WTC11 (cell line): ENCODE measurements at places on chromosomes 11 and 22.

DNA sequence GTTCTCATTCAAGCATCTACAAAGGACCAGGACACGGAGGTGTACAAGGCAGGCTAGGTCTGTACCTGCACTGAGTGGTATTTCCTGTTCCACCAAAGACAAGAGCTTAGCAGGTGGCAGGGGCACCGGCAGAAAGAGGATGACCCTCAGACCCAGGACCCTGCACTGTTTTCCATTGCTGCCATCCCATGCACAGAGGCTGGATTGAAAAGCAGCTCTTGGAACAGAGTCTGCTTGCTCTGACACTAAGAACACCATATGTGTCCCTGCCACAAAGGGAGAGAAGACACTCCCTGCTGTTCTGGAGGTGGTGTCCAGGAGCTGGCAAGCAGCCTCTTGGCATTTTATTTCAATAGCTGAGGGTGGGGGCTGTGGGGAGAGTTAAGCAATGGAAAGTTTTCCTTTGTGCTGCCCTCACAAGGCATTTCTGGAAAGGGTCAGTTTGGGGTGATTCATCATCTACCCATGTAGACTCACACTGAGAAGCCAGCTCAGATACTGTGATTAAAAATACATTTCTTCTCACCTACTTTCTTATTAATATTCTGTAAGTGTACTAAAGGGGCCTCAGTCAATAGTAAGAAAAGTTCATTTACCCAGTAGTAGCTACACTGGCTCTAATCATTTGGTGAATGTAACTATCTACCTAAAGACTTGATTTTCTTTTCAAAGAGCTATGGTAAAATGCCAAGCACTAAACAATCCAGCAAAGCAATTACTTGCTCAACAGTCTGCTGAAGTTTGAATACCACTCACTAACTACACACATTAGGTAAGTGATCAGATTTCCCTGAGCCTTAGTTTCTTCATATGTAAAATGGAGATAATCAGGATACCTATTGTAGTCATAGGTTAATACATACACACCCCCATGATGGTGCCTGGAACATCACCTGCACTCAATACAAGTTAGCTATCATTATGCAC lies 55.2 kb downstream of the SLC1A2 start:
- DNase-seq: no peak

DNA sequence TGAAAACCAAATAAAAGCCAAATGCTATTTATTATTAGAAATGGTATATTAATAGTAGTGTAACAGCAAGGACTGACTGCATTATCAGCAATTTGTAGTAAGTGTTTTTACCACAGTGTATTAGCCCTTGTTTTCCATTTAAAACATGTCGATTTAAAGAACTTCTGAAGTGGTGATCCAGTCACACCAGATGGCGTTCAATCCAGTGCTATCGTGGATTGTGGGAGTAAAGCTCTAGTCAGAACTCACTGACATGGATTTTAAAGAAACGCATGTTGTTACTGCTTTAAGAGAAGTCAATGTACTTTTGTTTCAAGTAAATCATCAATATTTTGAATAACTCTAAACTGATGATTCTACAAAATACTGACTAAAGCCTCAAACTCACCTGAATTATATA lies 51.1 kb downstream of the LARGE2 start:
- no peak for DNase-seq

DNA sequence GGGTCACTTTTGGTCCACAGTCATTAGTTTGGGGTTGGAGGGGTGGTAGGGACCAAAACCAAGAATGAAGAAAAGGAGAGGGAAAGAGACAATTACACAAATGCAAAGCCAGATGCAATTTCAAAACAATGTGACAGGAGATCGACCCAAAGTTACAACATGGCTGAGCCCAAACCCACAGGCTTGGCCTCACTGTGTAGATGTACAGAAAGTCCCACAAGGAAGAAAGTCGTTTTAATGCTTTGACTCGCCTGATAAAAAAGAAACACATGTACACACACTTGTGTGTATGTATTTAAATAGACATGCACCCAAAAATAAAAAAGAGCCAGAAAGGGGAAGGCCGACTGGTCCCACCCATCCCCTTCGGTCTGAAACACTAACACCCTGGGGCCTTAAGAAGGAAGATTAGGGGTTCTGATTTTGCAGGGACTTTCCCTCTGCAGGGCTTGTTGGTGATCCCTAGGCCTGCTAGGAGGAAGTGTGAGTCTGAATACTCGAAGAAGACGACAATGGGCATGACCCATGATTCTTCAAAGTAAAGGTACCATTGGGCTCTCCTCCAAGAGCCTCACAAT lies 104.1 kb downstream of the ETS1 start:
- no peak for DNase-seq

DNA sequence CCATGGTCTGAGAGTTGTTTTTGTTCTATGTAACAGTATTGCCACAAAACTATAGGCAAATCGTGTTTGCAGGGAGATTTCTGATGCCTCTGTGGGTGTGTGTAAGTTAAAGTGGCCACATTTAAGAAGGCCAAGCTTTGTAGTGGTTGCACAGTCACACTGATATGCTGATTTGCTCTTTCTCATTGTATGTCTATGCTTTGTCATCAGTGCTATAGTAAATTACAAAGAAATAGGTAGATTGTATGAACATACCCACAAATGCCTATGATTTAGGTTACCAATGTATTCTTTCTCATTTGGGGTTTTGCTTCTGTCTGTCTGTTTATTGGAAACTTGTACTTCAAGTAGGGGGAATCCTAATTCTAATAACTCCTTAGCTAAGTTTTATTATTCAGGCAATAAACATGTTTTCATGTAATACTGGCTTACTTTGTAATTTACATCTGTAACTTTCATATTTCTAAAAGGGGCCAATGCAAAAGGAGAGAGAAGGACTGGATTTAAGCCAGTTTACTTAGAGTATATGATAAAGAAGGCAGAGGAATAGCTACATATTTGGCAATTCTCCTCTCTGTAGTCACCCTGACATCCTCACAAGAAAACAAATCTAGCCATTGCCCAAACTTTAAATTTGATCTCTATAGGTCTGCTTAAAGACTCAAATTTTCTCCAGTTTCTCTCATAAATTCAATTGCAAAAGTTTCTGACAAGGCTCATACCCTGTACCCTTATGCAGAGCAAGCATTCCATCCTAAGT lies 2.0 kb downstream of the FIBIN start:
- DNase-seq: no peak

DNA sequence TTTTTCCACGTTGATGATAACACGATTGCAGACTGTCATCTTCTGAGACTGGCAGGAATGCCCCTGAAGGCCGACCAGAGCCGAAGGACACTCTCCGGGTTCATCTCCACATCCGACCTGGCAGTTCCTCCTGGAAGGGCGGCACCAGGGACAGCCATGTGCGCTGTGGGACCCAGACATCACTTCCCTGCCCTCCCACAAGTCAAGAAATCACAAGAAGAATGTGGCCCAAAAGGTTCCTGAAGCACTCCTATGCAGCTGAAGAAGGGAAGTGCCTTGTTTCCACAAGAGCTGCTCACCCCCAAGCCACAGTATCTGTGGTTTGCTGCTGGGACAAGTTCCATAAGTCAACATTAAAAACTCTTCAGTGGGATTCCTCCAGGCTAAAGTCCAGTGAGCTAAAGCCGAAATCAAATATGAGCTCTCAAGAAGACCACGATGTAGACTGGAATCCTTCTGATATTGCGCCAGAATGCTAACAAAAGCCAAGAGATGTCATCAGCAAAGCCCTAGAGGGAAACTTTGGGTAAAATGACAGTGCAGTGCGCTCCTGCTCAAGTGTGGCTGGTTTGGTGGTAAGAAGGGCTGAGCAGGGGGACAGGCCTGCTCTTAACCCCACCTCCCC lies 21.2 kb downstream of the PACSIN2 start:
- DNase-seq: no peak

DNA sequence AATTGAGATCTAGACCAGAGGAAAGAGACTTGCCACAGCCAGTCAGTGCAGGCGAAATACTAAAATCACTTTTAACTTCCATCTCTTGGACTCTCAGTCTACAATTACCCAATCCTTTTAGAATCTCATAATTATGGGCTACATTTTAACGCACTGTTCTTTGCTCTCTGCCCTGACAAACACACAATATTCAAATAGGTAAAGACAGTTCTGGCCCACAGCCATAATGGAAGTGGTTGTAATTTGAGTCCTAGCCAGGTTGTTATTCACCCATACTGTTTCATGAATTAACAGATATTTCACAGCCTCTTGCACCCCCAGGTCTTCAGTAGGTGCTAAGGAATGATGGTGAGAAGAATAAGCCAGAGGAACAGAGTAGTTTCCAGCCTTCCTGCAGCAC lies 830 bp downstream of the C11orf97 start:
- DNase-seq: no peak

DNA sequence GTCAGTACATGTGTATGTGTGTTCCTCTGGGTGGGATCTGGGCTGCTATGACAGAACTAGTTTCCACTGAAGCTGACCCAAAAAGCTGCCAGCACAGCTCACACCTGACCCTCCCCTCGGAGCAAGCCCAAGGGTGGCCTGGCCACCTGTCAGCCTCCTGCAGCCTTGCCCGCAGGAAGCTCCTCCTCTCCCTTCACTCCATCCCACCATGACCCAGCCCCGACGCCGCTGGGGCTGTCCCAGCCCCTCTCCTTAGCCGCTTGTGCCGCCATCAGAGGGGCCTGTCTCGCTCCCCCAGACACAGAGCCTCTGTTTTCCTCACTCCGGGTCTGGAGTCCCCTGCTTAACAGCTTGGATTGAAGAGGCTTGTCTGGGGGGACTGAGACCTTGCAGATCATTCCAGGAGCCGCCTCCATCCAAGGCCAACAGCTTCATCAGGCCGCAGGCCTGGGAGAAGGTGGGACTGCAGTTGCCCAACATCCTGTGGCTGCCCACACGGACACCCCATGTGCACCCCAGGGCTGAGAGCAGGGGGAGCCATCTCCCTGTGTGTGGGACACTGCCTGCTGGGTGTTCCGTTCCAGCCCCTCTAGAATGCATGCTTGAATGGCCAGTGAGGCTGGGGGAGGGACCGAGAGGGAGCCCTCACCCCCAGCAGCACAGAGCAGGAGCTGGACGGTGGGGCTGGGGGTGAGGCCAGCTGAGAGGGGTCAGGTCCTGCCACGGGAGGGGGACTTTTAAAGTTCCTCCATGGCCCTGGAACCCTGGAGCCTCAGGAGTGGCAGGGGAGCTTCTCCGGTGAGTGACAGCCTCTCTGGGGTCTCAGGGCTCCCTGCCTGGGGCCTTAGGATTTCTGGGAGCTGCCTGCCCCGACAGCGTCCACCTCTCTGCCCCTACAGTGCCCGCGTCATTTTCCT lies 696 bp downstream of the MRGPRF start:
- no peak for DNase-seq

DNA sequence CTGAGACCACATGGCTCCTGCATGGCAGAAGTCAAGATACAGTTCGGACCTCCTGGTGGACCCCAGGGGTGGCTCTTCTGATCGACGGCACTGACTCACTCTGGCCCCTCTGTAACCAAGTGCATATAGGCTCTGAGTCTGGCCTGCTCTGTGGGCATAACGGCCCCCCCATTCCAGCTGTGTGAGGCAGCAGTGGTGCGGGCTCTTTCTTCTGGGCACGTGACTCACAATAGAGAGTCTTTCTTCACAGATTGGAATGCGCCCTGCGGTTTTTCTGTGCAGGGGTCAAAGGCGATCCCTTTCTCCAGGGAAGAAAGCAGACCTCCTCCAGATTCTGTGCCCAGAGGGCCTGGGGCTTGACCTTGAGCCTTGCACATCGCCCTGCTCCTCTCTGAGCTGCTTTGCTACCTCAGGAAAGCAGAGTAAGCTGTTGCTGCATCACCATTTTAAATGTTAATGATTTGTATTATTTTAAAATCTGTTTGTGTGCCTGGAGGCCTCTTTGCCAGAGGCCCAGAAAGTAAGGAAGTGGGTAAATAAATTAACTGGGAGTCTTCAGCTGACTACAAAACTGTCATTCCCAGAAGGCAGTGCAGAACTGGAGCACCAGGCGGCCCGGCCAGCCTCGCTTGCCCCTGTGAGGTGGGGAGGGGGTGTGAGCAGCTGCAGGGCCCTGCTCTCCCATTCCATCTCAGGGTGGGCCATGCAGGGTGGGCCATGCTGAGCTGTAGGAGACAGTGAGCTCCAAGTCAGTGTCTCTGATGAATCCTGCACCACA lies 199.0 kb downstream of the GRIK4 start:
- DNase-seq: peak; percentile 60

DNA sequence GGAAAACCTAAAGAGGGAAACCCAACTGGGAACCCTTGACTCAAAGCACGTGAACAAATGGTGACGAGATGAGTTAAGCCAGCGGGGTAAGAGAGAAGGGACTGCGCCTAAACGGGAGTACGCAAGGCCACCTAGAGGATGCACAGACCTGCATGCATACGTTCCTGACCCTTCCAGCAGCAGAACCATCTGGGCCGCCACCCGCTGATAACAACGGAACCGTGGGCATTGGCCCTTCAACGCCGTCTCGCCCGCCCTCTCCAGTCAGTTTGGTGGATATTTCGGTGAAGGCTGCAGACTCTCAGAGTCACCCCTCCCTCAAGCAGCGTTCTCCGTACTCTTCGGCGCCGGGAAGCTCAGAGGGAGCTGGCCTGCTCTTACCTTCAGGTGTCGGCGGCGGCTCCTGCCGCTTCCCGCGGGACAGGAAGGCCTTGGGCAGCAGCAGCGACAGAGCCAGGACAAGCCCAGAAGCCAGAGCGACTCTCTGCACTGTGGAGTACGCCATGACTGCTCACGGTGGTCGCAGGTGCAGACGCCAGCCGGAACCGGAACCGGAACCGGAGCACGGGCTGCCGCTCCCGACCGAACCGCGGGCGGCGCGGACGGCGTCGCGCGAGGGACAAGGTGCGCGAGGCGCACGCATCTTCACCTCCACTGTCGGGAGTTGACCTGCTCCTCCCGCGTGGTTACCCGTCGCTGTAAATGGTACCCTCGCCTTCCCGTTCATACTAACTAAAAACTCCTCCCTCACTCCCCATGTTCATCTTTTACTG lies at the start of gene RIC3:
Gene RIC3, minus strand, starts transcription at position 541 of the 773 bp plus-strand sequence. Its CDS starts 36 bp downstream, at position 505.
- DNase-seq: peak; percentile 61

- no peak for DNase-seq
Measured at GRCh38 chr11:2221591-2221990, 48.8 kb downstream of the ASCL2 start.

- no peak for DNase-seq
Measured at GRCh38 chr11:110654456-110654855, 57.8 kb downstream of the ARHGAP20 start.

DNA sequence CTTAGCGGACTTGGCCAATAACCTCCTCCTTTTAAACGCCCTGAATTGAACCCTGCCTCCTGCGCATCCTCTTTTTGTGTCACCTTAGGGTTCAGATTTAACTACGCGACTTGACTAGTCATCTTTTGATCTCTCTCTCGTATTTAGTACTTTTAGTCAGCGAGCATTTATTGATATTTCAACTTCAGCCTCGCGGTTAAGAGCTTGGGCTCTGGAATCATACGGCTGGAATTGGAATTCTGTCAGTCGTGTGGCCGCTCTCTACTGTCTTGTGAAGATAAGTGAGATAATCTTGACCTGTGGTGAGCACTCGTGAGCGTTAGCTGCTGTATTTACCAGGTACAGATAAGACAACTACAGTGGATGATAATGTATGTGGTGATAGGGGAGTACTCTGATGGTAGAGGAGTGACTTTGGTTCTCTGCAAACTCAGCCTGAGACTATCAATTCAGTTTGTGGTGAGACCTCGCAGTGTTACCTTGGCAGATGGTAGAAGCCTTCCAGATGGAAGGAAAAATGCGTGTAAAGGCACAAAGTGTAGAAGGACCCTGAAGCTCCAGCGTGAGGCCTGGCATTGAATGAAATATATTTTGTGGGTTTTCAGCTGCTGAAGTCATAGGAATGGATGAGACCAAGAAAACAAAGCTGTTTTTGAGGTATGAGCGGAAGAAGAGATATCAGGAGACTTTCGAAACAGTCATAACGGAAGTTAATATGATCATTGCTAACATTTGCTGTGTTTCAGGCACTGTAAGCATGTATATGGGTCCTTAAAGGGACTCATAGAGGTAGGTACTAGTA lies 682 bp downstream of the ATM start:
- no peak for DNase-seq
